ENCODE measurements at places on chromosomes 7 and 10. TPM values are rescaled to one million over a fixed set of nuclear protein-coding genes. Genes with fewer than 3 reads are reported as not detected.

- no peaks in the 10 kb centered on the region for H3K27me3 ChIP-seq
- no peak overlapping the region for H3K27ac ChIP-seq
- no peaks in the 10 kb centered on the region for H3K4me1 ChIP-seq
- no peak overlapping the region for H3K4me3 ChIP-seq
- H3K36me3 ChIP-seq = peaks cover 21% of the 10 kb centered on the region
- DNase-seq = no peak
Measured at GRCh38 chr7:92460109-92460508, 12.8 kb downstream of the GATAD1 start.

DNA sequence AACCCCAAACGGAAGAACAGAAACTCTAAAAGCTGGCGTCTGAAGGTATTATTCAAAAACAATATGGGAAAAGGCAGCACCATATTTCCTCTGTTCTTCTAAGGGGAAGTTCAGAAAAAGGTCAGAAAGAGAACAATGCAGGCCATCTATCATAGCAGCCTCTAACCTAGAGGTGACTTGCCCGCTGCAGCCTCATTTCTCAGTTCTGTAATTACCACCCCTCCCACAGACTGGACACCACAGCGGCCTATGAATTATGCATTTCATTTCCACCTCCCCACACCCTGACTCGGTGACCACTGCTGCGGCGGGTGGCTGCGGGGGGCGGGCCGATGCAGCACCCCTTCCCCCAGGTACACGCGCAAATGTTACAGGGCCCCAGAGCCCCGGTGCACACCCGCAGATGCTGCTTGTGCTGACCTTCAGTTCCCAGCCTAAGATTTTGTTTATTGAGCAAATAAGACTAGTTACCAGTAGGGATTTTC is 125.5 kb downstream of the CLEC2L start:
- no peaks in the 10 kb centered on the region for H3K36me3 ChIP-seq
- peak overlapping the region; percentile 74 for H3K27ac ChIP-seq
- H3K27me3 ChIP-seq = no peaks in the 10 kb centered on the region
- H3K4me3 ChIP-seq = no peak overlapping the region
- peaks cover 74% of the 10 kb centered on the region for H3K4me1 ChIP-seq

DNA sequence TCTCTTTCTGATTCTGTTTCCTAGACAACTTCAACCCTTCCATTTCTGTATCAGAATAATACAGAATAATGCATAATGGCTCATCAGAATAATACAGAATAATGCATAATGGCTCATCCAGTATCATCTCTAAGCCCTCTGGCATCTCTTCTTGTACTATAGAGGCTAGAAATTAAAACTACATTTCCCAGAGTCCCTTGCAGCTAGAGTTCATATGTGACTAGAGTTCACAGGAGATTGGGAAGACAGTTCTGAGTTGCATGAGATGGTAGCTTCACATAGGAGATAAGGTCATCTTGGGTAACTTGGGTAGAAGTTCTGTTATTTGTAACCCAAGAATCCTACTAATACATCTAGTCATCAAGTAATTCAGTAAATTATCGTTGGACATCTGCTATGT is 122.9 kb upstream of the NRBF2 start:
- H3K4me3 ChIP-seq = no peak overlapping the region
- H3K4me1 ChIP-seq = no peaks in the 10 kb centered on the region
- DNase-seq = no peak
- no peaks in the 10 kb centered on the region for H3K36me3 ChIP-seq
- no peaks in the 10 kb centered on the region for H3K27me3 ChIP-seq

DNA sequence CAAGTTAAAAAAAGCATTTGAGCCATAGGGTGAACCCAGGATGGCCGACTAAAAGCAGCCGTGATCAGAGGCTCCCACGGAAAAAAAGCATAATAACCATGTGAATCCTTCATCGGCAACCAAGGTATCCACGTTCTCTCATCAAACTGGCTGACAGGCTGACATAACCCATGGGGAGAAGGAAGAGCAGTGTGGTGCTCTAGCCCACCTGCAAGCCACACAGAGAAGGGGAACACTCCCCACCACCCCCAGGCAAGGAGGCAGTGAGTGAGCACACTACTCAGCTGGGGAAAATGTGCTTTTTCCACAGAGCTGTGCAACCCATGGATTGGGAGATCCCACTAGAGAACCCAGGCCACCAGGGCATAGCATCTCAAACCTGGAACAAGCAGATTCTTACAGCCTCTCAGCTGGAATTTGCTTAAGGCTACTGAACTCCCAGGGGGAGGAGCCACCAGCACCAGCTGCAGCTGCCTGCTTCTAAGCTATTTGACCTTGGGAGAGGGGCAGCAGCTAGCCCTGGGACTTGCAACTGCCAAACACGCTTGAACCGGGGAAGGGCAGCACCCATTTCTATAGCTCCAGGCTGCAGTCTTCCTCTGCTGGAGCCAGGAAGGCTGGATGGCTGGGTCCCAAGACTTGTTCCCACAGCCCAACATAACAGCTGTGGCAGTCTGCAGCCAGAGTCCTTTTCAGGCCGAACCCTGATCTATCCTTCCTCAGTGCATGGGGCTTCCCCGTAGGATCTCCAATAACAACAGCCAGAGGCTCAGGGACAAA is 178.2 kb upstream of the NRG3 start:
- H3K27me3 ChIP-seq = no peaks in the 10 kb centered on the region
- no peak overlapping the region for H3K4me3 ChIP-seq
- no peak overlapping the region for H3K27ac ChIP-seq
- no peak for DNase-seq

DNA sequence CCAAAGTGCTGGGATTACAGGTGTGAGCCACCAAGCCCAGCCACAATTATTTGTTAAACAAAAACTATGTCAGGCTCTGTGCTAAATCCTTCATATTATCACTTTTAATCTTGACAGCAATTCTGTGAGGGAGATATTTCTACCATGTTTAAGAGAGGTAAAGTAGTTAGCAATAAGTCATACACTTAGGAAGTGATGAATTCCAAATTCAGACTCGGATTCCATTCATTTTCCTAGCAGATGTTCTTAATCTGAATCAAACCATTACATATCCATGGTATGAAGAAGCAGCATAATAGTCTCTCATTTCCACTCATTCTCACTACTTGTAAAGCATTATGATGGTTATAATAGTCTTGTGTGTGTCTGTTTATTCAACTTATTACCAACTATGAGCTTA is 2.9 kb upstream of the CD36 start:
- H3K36me3 ChIP-seq = no peaks in the 10 kb centered on the region
- no peak overlapping the region for H3K4me3 ChIP-seq
- H3K4me1 ChIP-seq = peaks cover 20% of the 10 kb centered on the region
- no peak overlapping the region for H3K27ac ChIP-seq
- no peaks in the 10 kb centered on the region for H3K27me3 ChIP-seq

- H3K27ac ChIP-seq = no peak overlapping the region
- H3K4me3 ChIP-seq = no peak overlapping the region
- DNase-seq = no peak
- H3K36me3 ChIP-seq = no peaks in the 10 kb centered on the region
Measured at GRCh38 chr10:32046151-32046550, 10.1 kb downstream of the KIF5B start.

GRCh38 chr10:6269953-6270867 is 67.5 kb downstream of the PFKFB3 start:
- H3K27ac ChIP-seq = peak overlapping the region; percentile 40
- peaks cover 8% of the 10 kb centered on the region for H3K4me1 ChIP-seq
- no peak for DNase-seq
- H3K36me3 ChIP-seq = no peaks in the 10 kb centered on the region
- H3K27me3 ChIP-seq = no peaks in the 10 kb centered on the region

DNA sequence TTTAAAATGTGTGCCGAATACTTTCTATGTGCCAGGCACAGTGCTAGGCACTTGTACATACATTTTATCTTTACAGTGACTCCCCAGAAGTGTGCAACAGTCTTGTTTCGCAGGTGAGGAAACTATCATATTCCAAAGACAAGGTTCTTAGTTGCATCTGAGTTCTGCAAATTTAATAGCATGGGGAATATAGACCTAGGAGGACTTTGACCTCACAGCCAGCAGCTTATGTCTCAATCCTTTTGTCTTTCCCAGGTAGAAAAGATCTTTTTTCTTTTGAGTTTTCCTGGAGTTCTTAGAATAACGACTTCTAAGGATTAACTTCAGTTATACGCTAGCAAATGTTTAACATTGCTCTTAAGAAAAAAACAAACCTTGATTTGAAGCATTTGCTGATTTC is 482.8 kb upstream of the ZMIZ1 start:
- no peaks in the 10 kb centered on the region for H3K27me3 ChIP-seq
- peaks cover 5% of the 10 kb centered on the region for H3K4me1 ChIP-seq

DNA sequence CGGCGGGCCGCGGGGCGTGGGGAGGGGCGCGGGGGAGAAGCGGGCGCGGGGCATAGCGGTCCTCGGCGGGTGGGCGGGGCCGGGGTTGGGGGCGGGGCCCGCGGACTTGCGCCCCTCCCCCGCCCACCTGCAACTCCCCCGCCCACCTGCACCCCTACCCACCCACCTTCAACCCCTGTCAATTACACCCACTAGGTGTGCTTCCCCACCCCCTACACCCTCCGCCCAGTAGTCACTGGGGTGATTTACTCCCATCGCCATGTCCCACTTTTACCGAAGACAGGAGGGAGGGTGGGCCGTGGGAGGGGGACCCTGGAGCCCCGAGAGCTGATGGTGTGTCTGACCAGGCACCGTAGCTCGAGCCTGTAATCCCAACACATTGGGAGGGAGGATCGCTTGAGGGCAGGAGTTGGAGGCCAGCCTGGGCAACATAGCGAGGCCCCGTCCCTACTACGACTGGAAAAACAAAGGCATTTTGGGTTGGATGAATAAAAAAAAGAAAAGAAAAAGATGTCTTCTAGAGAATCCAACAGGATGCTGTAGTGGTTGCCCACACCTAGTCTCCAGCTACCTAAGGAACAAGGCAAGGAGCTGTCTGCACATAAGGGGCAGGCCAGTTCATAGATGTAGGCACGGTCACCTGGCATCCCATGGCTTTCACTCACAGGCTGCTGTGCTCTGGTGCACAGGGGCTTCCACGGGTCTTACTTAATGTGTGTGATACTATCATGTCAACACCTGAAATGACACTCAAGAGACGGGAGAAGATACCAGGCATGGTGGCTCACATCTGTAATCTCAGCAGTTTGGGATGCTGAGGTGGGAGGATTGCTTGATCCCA is 761 bp downstream of the KCTD7 start:
- H3K4me1 ChIP-seq = peaks cover 6% of the 10 kb centered on the region
- H3K27me3 ChIP-seq = no peaks in the 10 kb centered on the region
- no peak for DNase-seq
- H3K36me3 ChIP-seq = no peaks in the 10 kb centered on the region

- no peak overlapping the region for H3K27ac ChIP-seq
- H3K36me3 ChIP-seq = no peaks in the 10 kb centered on the region
- H3K27me3 ChIP-seq = no peaks in the 10 kb centered on the region
- DNase-seq = no peak
- H3K4me3 ChIP-seq = no peak overlapping the region
Measured at GRCh38 chr7:114931656-114932011, 9.7 kb downstream of the MDFIC start.

GRCh38 chr7:24284699-24285506 is 913 bp downstream of the NPY start:
- peaks cover 4% of the 10 kb centered on the region for H3K27me3 ChIP-seq
- no peak for DNase-seq
- H3K4me1 ChIP-seq = peaks cover 4% of the 10 kb centered on the region
- H3K36me3 ChIP-seq = no peaks in the 10 kb centered on the region
- no peak overlapping the region for H3K27ac ChIP-seq

DNA sequence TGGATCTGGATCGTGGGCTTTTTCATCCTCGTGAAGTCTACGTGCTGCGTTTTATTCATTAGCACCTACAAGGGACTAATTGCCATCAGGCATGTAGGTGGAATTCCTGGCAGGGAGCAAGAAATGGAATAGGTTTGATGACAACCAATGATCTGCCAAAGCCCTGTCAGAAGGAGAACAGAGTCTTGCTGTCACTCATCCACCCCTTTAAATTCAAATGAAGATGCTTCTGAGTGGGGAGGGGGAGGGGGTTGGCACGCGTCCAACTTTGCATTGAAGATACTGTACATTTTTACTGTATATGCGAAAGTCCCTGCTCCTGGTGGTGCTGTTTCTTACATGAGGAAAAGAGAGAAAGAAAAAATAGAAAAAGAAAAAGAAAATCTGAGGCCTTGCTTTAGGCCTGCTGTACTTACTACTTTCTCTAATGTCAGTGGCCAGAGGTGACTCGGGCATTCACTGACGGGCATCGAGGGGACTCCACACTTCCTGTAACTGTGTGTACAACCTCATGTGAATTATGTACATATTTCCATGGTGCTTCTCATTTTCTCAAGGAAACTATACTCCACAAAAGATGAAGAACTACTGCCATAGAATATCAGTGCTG is 569.1 kb downstream of the INHBA start:
- no peaks in the 10 kb centered on the region for H3K36me3 ChIP-seq
- H3K4me3 ChIP-seq = no peak overlapping the region
- no peaks in the 10 kb centered on the region for H3K27me3 ChIP-seq
- no peak for DNase-seq

DNA sequence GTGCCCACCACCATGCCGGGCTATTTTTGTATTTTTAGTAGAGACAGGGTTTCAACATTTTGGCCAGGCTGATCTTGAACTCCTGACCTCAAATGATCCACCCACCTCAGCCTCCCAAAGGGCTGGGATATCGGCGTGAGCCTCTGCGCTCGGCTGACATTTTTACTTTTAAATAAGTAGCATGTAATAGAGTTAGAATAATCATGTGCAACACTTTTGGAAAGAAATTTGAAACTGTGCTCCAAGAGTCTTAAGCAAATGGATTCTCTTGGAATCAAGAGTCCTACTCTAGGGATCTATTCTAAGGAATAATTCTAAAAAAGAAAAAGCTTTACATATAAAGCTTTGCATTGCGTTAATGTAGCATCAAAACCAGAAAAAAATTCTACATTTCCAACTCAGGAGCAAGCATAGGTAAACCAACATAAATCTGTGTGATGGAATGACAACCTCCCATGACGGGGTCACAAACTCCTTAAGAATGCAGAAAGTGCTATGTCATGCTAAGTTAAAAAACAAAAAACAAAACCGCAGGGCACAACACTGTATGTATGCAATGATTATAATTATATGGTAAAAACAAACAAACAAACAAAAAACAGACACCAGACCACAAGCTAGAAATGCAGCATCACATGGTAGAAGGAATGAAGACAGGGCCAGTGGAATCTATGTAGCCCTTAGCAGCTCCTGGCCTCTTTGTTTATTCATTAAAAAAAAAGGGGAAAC is 98.7 kb downstream of the RNF216 start:
- DNase-seq = no peak
- no peaks in the 10 kb centered on the region for H3K27me3 ChIP-seq
- no peaks in the 10 kb centered on the region for H3K36me3 ChIP-seq
- no peaks in the 10 kb centered on the region for H3K4me1 ChIP-seq

- peak overlapping the region; percentile 63 for H3K27ac ChIP-seq
- no peaks in the 10 kb centered on the region for H3K27me3 ChIP-seq
- H3K36me3 ChIP-seq = no peaks in the 10 kb centered on the region
- no peak for DNase-seq
- H3K4me1 ChIP-seq = peaks cover 63% of the 10 kb centered on the region
Measured at GRCh38 chr10:91556691-91557566, 75.9 kb downstream of the PPP1R3C start.

GRCh38 chr7:105037319-105037718 is 23.3 kb downstream of the KMT2E start:
- no peaks in the 10 kb centered on the region for H3K27me3 ChIP-seq
- no peak overlapping the region for H3K27ac ChIP-seq
- DNase-seq = no peak
- H3K4me3 ChIP-seq = no peak overlapping the region
- peaks cover 27% of the 10 kb centered on the region for H3K4me1 ChIP-seq

- peak; percentile 81 for DNase-seq
- H3K36me3 ChIP-seq = peaks cover 8% of the 10 kb centered on the region
- no peaks in the 10 kb centered on the region for H3K27me3 ChIP-seq
- peaks cover 6% of the 10 kb centered on the region for H3K4me1 ChIP-seq
- H3K27ac ChIP-seq = no peak within 1 kb of the TSS
Measured at GRCh38 chr10:68471586-68472408, at the start of gene DNA2. TSS of gene DNA2 (minus strand) at chr10:68471973. CDS start at chr10:68471864, 109 bp downstream.

Gene PON2
- total RNA-seq = 268 TPM

Gene ASZ1
- total RNA-seq = not detected

Gene EEPD1
- total RNA-seq = 11.8 TPM

Gene RBM20
- total RNA-seq = 0.04 TPM
